Stromal cell of bone marrow (primary cell): ENCODE measurements at places on chromosomes 16 and 17.

- no peak for DNase-seq
Measured at GRCh38 chr16:69315486-69316311, 4.5 kb downstream of the VPS4A start.

DNA sequence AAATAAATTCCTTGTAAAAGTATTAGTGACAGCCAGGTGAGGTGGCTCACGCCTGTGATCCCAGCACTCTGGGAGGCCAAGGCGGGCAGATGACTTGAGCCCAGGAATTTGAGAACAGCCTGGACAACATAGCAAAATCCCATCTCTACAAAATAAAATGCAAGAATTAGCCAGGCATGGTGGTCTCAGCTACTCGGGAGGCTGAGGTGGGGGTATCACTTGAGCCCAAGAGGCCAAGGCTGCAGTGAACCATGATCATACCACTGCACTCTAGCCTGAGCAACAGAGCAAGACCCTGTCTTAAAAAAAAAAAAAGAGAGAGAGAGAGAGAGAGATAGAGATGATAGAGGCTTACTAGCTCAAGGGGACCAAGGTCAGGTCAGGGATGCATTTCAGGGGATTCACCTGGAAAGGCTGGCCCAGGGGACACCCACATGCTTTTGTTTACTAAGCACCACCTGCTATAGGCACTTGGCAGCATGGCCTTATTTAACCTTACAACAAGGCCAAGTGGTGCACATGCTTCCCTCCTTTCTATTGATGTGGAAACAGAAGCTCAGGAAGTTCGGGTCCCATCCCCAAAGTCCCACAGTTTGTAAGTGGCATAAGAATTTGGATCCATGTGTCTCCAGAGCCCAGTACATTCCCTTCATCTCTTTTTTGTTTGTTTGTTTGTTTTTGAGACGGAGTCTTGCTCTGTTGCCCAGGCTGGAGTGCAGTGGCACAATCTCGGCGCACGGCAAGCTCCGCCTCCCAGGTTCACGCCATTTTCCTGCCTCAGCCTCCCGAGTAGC lies 12.4 kb upstream of the SRCIN1 start:
- no peak for DNase-seq

- no peak for DNase-seq
Measured at GRCh38 chr17:35051183-35051578, 12.3 kb downstream of the RFFL start.

GRCh38 chr16:27234603-27235002 lies 31.3 kb downstream of the KDM8 start:
- no peak for DNase-seq
